ENCODE measurements at places on chromosomes 12 and 14.

DNA sequence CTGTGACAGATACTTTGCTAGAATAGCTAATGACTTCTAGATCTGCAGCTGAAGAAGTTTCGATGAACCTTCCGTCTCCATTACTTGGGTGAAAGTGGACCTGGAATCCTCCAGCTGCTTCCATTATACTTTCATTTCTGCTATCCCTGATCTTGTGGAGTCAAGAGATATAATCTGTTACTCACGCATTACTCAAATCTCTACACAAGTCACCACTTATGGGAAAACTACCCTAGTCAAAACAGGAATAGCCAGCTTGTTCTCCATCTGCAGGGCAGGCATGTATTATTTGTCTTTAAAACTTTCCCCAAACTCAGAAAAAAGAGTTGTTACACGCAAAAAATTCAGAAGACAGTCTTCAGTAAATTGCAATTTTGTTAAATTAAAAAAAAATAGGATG, 2.8 kb upstream of the KTN1 start:
- no peak for DNase-seq

DNA sequence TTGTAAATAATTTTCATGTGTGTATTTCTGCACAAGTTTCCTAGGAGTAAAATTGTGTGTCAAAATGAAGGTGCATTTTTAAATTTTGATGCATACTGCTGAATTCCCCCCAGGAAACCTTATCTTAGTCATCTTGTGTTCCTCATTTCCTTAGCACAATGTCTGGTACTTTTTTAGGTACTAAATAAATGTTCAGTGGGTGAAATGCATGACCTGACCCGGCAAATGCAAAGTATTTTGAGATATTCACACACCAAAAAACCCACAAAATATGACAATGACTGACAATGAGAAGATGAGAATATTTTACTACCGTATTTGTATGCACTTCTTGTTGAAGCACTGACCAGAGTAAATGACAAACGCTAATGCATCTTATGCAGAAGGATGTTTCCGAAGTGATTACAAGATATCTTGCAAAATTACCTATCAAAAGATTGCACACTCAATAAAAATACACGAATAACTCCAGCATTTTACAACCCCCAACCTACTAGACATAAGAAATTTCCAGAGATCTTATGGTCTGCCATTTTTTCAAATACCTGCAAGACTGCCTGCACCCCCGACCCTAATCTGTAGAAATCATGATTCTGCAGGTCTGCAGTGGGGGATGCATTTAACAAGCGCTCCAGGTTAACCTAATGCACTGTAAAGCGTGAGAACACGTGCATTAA, 895 bp upstream of the PRKAB1 start:
- no peak for DNase-seq

- DNase-seq = no peak
Observed at GRCh38 chr14:69048456-69048855, 69.4 kb upstream of the ACTN1 start.

GRCh38 chr12:129540249-129540648, 363.6 kb downstream of the TMEM132D start:
- DNase-seq = no peak

GRCh38 chr14:40413136-40413535, 980.9 kb upstream of the FBXO33 start:
- DNase-seq = no peak
